ENCODE measurements at places on chromosomes 16 and 17.

GRCh38 chr17:14827396-14827919, 437.7 kb downstream of the PMP22 start:
- DNase-seq = no peak

- DNase-seq = peak; percentile 86
Measured at GRCh38 chr17:77319211-77320043, 178.7 kb downstream of the SEC14L1 start.

- peak; percentile 89 for DNase-seq
Measured at GRCh38 chr16:22188595-22189442, 17.3 kb upstream of the EEF2K start.

DNA sequence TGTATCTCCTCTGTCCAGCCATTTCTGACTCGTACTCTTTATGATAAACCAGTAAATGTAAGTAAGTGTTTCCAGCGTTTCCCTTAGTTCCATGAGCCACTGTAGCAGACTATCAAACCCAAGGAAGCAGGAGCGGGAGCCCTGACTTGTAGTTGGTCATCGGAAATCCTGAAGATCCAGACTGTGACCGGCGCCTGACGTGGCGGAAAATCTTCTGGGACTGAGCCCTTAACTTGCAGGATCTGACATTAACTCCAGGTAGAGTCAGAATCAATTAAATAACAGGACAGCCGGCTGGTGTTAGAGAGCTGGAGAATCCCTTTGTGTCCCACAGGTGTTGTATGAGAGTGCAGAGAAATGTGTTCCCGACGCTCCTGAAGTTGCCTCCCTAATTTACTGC, 4.0 kb downstream of the GLOD4 start:
- DNase-seq = no peak

GRCh38 chr16:26433807-26434206, 632.9 kb upstream of the C16orf82 start:
- DNase-seq = no peak

- DNase-seq = no peak
Measured at GRCh38 chr16:3138342-3138741, 3.5 kb downstream of the ZNF213 start.

DNA sequence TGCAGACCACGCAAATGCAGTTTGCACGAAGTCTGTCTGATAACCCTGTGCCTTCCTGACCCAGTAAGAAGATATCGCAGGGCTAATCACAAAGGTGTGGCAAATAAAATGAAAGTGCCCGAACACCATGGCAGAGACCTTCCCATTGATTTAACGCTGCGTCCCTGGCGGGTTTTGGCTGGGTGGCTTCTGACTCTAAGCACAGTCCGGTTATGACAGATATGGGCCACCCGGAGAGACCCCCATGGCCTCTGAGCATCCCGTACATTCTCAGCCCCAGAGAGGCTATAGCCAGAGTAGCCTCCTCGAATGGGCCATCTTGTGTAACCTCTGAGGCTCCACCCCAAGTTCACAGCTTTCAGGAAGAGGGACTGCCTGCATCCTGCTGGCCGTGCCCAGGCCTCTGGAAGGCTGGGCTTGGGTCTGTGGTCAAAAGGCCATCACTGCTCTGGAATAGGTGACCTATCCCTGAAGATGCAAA, 5.5 kb downstream of the FOXC2 start:
- DNase-seq = no peak

DNA sequence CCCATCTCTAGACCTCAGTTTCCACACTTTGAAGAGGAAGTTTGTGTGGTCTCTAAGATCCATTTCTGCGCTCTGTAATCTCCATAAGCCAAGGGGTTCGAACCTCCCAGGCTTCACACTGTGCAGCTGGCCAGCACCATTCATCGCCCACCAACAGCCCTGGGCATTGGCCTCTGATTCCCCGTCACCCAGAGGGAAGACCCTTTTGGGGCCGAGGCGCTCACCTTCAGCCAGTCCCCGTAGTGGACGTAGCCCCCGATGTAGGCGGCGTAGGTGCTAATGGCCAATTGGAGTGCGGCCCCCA, 678 bp downstream of the TMEM101 start:
- no peak for DNase-seq

GRCh38 chr17:61556224-61557188, 34.5 kb downstream of the NACA2 start:
- no peak for DNase-seq

- DNase-seq = peak; percentile 30
Measured at GRCh38 chr16:87895641-87896141, 26.4 kb upstream of the SLC7A5 start.

GRCh38 chr17:69059458-69060175, 1.1 kb downstream of the ABCA9 start:
- DNase-seq = no peak

DNA sequence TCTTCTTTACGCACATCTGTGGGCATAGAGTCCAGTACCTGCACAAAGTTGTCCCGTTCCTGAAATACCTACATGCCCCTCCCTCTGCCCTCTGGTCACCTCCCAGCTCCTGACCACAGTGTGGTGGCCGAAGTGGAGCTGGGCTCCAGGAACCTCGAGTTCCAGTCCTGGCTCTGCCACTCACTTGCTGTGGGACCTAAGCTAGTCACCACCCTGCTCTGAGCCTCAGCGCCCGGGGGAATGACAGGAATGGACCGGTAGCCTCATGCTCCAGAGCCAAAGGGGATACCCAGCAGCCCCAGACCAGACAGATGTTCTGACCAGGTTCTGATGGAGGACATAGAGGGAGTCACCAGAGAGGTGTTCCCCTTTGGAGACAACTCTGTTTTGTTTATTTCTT, 26.7 kb upstream of the ITGA3 start:
- DNase-seq = no peak

DNA sequence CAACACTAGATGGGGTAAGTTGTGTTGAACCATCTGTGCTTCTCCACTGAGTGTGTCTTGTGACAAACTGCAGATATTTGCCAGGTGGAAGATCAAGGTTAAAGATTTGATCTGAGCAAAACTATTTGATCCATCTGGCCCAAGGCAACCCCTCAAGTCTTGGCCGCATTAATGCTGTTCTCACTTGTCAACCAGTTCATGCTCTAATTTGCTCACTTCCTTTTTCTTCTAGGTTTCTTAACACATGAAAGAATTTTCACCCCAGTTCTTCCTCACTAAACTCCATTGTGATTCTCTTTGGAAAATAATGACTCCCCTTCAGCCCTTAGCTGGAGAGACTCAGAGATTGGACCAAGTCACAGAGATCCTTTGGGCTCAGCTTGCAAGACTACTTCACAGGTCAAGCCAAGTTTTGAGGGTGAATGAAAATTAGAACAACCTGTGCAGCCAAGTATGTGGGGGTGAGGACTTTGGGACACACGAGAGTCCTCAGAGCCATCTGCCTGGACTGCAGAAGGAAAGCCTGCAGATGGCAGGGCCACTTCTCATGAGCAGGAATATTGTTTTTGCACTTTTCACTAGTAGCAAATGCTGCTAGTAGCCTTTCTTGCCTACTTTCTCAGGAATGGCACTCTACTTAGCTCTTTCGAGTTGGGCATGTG, 166.5 kb downstream of the AXIN2 start:
- DNase-seq = no peak

DNA sequence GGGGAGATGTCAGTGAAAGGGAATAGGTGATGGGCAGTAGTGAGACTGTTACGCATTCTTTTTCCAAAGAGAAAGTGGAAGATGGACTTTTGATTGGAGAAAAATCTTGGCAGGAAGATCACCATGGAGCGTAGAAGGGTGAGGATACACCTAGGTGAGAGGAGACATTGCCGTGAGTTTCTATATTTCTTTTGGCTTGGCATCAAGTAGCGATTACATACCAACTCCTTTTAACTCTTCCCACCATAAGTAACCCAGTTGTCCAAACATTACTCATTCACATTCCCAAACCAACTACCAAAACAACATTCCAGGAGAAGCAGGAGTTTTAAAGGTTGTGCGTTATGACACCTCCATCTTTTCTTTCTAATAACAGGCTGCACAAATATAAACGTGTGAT, 10.7 kb upstream of the KRT28 start:
- peak; percentile 92 for DNase-seq

- no peak for DNase-seq
Measured at GRCh38 chr17:72336026-72336803, 215.4 kb downstream of the SOX9 start.

GRCh38 chr16:88461331-88462269, 8.5 kb downstream of the ZFPM1 start:
- DNase-seq = no peak

DNA sequence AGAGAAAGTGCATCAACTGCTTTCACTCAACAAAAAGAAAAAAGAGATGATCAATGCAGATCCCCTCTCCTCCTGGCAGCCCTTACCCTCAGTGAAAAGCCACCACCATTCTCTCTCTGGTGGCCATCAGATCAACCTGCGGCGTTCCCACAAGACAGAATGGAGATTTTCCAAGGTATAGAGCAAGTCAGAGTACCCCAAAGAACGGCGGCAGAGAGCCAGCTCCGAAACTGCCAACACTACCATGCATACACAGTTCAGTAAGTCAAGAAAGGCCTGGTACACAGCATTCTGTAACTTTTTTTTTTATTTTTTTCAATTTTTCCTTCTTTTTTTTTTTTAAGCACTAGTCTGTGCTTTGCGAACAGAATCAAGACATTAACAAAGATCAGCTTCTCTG, 30.6 kb downstream of the STH start:
- no peak for DNase-seq

GRCh38 chr16:49755716-49756505, 100.0 kb downstream of the ZNF423 start:
- no peak for DNase-seq

DNA sequence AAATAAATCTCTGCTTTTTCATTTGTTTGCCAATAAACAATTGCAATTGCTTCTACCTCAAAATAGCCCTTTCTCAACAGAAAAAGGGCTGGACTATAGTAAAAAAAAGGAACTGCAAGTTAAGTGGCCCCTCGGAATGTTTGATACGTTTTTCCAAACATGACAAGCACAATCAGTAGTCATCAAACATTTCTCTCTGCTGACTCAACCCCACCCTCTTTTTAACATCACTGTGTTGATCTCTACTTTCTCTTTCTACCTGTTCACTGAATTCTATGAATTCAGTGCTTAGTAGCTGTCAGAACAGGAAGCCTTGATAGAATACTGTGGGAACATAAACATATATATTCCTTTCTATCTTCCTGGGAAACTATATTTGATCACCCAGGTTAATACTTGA, 116.5 kb upstream of the AXIN2 start:
- no peak for DNase-seq

GRCh38 chr17:80969030-80969673, 22.5 kb upstream of the CHMP6 start:
- no peak for DNase-seq

DNA sequence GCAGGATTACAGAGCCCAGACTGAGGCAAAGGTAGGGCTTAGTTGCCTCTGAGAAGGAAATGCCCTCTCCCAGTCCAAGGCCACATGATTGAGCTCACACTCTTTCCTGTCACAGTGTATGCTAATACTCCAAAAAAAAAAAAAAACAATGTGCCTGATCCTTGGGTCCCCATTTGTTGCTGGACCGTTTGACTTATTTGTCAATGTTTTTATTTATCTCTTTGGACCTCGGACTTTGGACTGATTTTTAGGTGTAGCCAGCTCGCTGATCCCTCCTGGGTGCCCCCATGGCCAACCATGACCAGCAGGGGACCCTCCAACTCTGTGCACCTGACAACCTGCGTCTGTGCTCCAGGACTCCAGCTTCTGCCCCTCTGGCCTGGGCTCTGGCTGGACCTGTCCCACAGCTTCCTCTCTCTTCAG, 622 bp upstream of the CCL16 start:
- DNase-seq = no peak

- no peak for DNase-seq
Measured at GRCh38 chr17:40033339-40033738, 18.1 kb downstream of the CSF3 start.

GRCh38 chr16:22874394-22874793, 60.4 kb downstream of the HS3ST2 start:
- no peak for DNase-seq

GRCh38 chr16:1713933-1714332, 7.9 kb downstream of the MAPK8IP3 start:
- DNase-seq = no peak
